ENCODE measurements at places on chromosomes 6 and 20.

- DNase-seq: no peak
Measured at GRCh38 chr20:38843346-38843745, 37.8 kb downstream of the PPP1R16B start.

DNA sequence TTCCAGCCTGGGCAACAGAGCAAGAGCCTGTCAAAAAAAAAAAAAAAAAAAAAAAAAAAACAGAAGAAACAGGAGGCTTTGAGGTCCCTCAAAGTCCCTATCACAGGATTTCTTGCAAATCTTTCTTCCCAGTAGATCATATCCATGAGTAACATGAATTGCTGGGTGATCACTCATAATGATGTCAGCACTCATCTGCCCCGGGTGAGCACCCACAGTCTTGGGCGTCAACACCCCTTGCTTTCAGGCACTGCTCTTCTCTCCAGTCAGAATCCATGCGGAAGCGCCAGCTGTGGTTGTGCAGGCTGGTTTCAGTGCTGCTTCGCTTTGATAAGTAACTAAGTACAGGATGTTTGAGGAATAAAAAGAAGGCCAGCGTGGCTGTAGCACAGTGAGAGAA, 40.2 kb upstream of the INSM1 start:
- no peak for DNase-seq

GRCh38 chr6:39251406-39251805, 22.1 kb upstream of the KCNK5 start:
- no peak for DNase-seq

- DNase-seq: no peak
Measured at GRCh38 chr6:40573221-40573620, 13.9 kb downstream of the LRFN2 start.

DNA sequence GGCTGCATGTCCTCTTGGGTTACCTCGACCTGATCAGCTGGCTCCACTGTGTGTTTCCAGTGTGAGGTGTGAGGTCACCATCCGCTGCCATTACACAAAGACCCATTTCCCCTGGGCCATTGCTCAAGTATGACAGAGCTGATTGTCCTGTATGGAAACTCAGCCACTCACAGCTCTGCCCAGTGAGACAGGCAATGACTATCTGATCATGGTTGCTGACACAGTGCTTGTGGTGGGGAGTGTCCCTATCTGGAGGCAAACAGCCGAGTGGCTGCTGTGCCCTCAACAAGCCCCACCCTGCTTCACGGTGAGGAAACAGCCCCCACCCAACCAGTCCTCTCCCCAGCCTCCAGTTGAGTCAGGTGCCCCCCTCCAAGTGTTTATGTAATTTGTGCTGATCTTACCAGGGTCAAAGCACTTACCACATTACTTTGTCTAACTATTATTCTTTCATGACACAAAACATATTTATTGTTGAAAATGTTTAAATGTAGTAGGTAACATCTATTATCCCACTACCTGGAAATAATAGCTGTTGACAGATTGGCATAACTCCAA, 11.7 kb upstream of the MAPK13 start:
- DNase-seq: no peak

DNA sequence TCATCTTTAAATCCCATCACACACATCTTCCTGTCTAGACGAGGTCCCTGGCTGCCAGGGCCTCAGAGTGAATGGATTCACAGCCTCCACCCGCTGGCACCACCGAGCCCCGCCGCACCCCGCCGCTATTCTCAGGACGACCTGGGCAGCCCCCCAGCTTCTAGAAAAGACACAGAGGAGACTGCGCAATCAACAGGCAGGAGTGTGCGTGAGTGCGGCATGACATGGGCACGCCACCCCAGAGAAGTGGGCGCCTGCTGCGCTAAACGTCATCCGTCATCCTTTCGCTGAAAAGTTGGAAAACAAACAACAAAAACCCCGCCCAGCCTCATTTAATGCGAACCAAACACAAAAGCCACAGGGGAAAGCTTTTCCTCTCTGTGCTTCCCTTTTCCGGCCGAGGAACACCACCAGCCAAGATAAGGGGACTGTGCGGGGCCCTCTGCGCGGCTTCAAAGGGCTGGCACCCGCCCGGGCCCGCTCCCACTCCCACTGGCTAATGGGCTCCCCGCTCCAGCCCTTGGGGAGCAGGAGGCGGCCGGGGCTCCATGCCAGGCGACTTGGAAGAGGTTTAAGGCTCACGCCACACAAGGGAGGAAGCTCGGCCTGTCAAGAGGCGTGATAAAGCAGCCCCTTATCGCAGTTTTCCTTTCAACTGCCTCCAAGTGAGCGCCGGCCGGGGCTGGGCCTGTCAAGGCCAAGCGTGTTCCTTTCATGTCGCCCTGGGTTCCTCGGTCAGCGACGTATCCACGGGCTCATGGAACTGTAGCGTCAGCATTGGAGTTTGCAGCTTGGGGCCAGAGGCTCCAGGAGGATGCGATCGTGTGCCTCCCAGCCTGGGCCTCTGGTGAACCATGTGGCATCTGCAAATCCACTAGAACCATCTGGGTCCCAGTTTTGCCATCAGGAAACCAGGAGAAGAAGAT, 50.1 kb downstream of the NFATC2 start:
- DNase-seq: peak; percentile 65

DNA sequence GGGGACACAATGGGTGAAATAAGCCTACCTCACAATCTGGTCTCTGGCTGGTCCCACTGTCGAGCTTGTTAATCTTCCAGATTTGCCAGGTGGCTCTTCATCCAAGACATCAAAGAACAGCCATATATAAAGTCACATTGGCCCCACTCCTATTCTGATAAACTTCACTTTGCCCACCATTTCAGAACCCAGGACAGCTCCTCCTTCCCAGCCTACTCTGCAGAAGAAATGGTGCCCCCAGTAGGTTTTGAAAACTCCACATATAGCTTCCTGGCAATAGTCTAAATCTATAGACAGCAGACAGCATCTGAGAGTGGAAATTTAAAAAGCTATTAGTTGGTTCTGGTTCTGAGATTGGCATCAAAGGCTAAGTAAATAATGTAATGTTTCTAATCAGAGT, 143.1 kb upstream of the PCSK2 start:
- no peak for DNase-seq

DNA sequence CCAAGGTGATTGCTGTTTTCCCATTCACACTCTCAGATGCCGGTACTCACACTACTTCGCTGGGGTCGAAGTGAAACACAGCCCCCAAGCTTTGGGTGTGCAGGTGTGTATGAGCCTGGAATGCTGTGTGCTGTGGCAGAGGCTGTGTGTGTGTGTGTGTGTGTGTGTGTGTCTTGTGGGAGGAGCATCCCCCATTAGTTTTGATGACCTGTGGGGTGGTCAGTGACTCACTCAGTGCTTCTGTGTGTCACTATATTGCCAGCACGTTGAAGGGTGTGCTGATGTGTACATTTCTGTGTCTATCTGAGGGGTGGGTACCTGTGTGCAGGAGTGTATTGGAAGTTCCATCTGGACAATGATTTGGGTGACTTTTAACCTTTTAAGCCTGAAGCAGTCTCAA, 5.0 kb upstream of the SLC12A5 start:
- DNase-seq: no peak

GRCh38 chr6:42407379-42407778, 44.3 kb downstream of the TRERF1 start:
- no peak for DNase-seq

Data from right forelimb (tissue), 1 donor.